Stimulated activated CD8-positive, alpha-beta memory T cell treated with anti-CD3 and anti-CD28 coated beads, Interleukin-7, amount 100 ng/mL, for 48 hours (primary cell): ENCODE measurements at places on chromosomes 5 and 9.

GRCh38 chr9:89743216-89743572 lies 138.4 kb downstream of the GADD45G start:
- no peak for DNase-seq

GRCh38 chr5:65263321-65263720 lies 218.4 kb downstream of the ADAMTS6 start:
- no peak for DNase-seq

DNA sequence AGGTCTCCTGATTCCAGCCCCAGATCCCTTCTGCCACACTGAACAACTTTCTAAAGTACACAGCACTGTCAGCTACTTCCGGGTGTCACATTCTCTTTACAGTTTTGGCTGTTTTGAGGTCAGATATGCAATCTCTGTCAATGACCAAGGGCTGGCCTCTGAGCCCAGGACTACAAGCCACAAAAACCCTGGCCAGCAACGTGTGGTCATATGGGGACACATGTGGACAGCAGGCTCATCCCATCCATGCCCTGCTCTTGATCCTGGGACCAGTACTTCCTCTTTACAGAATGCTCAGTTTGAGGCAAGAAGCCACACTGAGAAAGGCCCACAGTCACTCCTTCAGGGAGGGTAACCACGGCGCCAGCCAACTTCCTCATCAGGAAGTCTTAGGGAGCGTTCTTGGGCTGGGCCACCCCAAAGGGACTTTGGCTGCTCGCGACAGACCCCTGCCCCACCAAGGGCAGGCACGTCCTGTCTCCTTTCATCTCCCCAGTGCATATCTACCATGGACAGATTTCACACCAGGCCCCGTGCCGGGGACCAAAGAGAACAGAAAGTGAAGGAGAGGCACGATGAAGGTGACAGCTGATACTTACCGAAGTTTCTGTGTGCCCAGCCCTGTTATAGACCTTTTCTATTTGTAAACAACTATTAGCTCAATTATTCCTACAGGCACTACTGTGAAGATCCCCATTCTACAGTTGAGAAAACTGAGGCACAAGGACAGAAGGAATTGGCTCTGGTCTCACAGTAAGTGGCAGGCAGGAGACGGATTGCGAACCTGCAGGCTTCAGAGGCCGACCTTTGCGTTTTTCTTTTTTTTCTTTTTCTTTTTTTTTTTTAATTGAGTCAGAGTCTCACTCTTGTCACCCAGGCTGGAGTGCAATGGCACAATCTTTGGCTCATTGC lies 37.3 kb downstream of the STK10 start:
- no peak for DNase-seq

DNA sequence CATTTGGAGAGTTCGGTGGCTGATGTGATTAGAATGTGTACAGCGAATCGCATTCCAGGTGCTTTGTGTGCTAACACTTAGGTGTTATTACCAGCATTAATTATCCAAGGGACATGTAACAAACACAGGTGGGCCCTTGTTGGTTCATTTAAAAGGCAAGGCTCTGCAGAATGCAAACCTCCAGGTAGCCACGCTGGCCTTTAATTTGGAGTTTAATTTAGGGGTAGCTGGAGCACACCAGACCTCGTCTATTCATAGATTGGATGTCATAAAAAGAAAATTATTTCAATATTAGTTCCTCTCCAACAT lies 191.1 kb downstream of the MAT2B start:
- no peak for DNase-seq
